ENCODE measurements at places on chromosomes 4 and X.

- DNase-seq: peak; percentile 72
These were observed 3.0 kb upstream of the CITED1 start for GRCh38 chrX:72308566-72309296.

- no peak for DNase-seq
These were observed 12.9 kb downstream of the NHSL2 start for GRCh38 chrX:71923516-71923915.

DNA sequence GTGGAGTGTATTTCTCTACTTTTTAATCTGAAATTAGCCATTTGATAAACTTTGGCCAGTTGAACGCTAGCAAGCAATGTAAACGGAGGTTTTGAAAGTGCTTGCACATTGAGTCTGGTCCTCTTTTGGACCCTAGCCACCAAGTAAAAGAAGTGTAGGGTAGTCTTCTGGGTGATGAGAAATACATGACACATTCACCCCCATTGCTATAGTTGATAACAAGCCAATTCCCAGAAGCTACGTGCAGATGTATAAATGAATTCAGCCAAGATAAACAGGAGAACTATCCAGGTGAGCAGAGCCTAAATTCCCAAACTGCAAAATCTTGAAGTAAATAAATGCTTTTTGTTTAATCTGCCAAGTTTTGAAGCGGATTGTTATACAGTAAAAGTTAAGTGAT lies 965.4 kb upstream of the GRIA3 start:
- no peak for DNase-seq

- DNase-seq: no peak
These were observed 203.6 kb upstream of the MAMLD1 start for GRCh38 chrX:150159537-150159936.

GRCh38 chr4:84497504-84498202 lies 1.4 kb downstream of the NKX6-1 start:
- DNase-seq: peak; percentile 40

DNA sequence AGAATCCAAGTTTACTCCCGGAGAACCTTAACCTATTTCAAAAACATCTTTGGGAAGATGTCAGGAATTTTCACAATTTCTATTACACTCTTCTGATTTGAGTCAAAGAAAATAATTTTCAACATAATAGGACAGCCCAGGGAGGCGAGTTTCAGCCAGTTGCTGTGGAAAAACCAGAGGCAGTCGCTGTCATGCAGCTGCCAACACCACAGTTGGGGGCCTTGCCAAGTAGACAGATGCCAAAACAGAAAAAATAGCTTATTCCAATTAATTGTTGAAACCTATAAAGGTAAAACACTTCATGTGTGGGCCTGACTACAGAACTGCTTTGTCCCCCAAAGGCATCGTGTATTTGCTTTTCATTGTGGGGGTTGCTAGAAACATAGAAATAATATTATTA lies 225.8 kb downstream of the DMD start:
- no peak for DNase-seq

DNA sequence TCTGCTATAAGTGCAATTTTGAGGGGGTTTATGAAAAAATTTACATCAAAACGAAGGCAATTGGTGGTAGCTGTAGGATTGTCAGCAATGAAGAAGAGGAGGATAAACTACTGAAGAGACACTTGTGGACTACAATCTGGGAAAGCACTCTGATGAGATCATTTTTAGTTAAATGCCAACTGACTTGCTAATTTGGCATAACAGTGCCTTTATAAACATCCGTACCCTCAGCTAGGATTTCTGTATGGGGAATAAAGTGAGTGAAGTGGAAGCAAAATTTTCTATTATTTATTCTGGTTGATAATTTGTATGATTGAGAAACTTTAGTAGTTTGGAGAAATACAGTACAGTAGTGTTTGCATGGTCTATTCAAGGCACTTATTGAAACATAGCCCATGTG lies 11.2 kb upstream of the GNRHR start:
- no peak for DNase-seq

- peak; percentile 8 for DNase-seq
These were observed 31.3 kb upstream of the ANAPC4 start for GRCh38 chr4:25345744-25346143.

DNA sequence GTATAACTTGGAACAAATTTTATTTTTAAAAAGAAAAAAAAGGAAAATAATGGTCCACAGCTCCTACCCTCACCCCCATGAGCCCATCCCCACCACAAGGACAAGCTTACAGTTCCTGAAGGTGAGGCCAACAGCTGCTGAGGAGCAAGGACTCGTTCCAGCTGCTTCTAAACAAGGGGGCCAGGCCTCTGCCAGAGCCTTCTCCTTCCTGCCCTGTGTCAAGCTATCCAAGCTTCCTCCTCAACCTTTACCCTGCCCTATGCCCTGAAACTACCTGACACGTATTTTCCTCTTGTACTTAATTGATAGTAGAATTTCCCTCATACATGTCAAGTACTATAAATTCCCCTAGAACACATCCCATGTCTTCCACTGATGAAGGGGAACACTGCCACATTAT lies 8.8 kb downstream of the SH3D19 start:
- no peak for DNase-seq

DNA sequence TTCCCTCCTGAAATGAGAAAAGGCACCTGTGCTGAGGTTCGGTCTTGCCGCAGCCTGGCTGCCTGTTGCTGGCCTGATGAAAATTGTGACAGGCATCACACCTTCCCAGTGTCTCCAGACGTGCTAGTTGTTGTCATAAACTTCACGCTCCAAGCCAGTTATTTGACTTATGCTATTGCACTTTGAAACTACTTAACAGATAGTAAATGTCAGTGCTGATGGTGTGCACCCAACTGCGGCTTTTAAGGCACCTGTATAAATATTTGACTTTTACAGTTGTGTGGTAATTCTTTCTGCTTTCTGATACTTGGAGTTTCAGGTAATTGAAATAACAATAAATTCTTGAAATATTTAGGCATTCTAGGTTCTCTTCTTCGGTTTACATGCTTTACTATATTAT lies 1.8 kb downstream of the WWC2 start:
- DNase-seq: no peak

- DNase-seq: no peak
These were observed 11.3 kb downstream of the SLC38A5 start for GRCh38 chrX:48458711-48459110.

DNA sequence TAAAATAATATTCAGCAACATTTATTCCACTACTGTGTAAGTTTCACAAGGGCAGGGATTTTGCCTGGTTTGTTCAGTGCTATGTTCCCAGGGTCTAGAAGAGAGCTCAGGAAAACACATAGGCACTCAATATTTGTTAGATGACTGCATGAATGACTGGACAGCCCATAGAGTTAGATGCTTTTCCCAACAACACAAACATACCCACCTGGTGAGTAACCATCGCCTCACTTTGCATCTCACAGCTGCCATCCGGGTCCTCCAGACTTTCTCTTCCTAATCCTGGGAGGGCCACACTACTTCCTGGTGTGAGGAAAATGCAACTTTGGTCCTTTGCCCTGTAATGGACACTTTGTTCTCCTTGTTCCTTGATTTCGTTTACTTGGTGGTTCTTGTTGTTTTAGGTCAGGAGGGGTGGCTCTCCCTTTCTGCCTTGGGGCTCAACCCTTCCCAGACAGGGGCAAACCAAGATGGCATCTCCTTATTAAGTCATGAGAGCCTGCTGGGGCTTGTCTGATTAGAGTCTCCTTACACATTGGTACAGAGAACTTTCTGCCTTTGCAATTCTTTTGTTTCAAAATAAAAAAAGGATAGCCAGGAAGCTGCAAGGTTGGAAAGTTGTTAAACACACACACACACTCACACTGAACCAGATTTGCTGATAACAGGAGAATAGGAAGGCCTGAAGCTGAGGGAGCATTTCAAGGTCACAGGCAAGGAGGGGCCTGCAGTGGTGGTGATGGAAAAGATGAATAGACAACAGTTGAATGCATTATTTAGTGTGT lies 190.6 kb downstream of the MID1IP1 start:
- no peak for DNase-seq

GRCh38 chrX:47936224-47936939 lies 67.4 kb downstream of the ZNF182 start:
- DNase-seq: no peak

DNA sequence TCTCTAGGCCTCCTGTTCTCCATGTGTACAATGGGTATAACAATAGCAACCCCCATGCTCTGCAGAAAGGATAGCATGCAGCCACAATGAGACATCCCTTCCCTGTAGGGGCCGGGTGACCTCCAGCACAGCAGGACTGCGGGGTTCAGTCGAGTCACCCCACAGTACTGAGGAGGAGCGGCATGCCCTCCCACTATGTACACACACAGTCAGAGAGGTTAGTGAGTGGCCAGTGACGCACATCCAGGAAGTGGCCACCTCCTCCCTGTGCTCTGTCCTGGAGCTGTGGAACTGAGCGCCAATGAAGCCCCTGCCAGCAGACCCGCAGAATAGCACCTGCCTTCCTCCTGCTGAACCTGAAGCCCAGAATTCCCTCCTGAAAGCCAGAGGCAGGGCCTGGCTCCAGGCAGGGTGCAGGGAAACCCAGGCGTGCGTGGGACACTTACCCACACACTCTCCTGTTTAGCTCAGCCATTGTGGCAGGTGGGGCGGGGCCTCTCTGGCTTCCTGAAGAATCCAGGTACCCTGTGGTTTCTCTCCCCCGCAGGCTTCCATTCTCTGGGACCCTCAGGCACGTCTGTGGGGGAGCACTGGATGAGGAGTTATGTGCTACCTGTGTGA lies 50.0 kb downstream of the WFS1 start:
- DNase-seq: no peak

- no peak for DNase-seq
These were observed 53.4 kb downstream of the SHROOM3 start for GRCh38 chr4:76488455-76488854.

DNA sequence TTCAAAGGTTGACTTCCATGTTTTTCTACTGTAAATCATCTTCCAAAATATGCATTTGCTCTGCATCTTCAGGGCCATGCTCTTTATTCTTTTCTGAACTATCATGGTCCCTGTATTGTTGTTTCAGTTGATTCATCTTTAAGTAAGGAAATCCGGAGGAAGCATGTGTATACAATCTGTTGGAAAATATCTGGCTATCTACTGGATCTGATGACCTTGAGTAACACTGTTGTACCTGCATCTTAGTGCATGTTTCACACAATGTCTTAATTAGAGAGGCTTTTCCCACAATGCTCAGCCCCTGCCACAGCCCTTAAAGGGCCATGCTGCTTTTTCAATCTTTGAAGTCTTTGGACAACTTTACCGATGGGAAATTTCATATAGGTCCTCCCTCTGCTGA lies 61.8 kb upstream of the SH3RF1 start:
- no peak for DNase-seq

- no peak for DNase-seq
These were observed 2.2 kb upstream of the FMR1NB start for GRCh38 chrX:147978931-147979330.

GRCh38 chr4:152727784-152728183 lies 48.0 kb upstream of the TMEM154 start:
- no peak for DNase-seq

GRCh38 chr4:146051728-146052391 lies 113.2 kb upstream of the ZNF827 start:
- DNase-seq: no peak

DNA sequence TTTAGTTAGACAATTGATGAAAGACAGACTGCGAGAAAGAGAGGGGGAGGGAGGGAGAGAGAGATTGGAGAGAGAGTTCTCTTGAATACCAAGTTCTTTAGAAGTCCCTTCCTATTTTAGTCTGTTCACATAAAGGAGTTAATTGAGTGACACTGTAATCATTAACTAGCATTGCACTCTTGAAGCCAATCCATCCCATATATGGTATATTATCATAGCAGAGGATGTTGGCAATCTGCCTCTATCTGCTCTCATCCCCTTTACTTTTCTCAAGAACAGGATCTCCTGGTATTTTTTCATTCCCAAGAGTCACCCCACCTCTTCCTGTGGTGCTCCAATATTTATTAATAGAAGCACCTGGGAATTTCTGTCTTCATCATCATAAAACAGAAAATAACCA lies 959.6 kb upstream of the NDST4 start:
- no peak for DNase-seq

DNA sequence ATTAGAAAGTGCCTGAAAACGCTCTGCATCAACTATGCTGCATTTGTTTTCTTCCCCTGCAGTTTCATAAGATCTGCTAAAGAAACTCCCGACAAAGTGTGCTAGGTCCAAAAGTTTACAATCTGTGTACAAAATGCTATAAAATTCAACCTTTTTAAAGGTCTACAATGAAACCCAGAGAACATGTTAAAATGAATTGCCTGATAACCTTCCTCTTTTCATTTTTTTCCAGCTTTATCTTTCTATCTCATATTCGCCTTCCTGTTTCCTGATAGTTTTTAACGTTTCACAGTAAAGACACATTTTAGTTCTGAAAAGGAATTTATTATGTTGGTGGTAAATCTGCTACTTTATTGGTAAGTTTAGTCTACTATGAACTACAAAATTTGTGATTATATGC lies 9.5 kb upstream of the HPGDS start:
- DNase-seq: no peak

Measured in nephron progenitor cell (in vitro differentiated cells).